Adrenal gland (tissue), 19 donors: ENCODE measurements at places on chromosomes 6 and 20. TPM values are rescaled to one million over a fixed set of nuclear protein-coding genes. Genes with fewer than 3 reads are reported as not detected.
A peak's percentile ranks its signal among the peaks of the same experiment; 100 is the strongest.

Gene DOK5
- total RNA-seq: 0.55 TPM

GRCh38 chr6:6741264-6741663 lies 152.7 kb downstream of the LY86 start:
- no peak for DNase-seq

Gene SLC22A16
- not detected for total RNA-seq

- no peak for DNase-seq
These were observed 354.3 kb downstream of the COL12A1 start for GRCh38 chr6:74851596-74851995.

DNA sequence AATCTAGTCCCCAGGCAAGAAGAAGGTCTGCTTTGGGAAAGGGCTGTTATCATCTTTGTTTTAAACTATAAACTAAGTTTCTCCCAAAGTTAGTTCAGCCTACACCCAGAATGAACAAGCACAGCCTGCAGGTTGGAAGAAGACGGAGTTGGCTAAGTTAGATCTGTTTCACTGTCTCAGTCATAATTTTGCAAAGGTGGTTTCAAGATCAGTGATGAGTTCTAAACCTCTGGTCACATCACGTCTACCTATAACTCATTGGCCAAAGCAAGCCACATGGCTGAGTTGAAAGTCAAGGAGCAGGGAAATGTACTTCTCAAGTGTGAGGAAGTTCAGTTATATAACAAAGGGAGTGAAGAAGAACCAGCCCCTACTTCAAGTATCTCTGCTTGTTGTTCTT lies 50.5 kb upstream of the ECI2 start:
- no peak for DNase-seq

DNA sequence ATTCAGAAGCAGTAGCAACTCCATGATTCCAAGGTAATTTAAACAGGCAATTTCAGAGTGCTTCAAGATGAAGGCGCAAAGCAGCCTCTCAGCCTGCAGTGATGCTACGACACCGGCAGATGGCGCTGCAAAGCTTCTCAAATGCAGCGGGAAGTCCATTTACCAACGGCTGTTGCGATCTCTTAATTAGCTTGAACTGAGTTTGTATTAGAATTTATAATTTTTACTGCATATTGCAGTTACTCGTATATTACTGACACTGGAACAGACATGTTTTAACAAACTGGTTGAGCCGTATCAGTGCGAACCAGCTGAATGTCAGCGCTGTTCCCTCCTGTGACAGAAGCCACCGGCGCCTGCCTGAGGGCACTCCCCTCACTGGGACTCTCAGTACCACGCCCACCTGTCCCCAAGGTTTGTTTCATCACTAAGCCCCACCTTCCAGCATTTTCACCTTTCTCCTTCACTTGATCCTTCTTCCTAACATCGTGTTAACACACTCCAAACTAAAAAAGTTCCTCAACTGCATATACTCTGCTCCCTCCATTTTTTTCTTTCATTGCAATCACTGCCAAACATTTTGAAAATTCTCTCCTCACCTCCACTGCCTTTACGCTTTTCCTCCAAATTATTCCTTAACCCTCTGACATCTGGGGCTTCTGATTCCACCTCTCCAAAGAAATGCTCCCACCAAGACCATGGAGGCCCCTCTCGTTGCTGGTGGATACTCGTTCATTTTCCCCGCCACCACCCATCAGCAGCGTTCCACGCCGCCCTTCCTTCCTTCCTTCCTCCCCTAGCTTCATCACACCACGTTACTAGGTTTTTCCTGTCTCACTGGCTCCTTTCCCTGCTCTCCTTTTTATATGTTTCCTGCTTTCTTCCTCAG lies 14.5 kb downstream of the GNL1 start:
- DNase-seq: peak; percentile 77

GRCh38 chr20:49642816-49643215 lies 70.9 kb downstream of the B4GALT5 start:
- peak; percentile 1 for DNase-seq

DNA sequence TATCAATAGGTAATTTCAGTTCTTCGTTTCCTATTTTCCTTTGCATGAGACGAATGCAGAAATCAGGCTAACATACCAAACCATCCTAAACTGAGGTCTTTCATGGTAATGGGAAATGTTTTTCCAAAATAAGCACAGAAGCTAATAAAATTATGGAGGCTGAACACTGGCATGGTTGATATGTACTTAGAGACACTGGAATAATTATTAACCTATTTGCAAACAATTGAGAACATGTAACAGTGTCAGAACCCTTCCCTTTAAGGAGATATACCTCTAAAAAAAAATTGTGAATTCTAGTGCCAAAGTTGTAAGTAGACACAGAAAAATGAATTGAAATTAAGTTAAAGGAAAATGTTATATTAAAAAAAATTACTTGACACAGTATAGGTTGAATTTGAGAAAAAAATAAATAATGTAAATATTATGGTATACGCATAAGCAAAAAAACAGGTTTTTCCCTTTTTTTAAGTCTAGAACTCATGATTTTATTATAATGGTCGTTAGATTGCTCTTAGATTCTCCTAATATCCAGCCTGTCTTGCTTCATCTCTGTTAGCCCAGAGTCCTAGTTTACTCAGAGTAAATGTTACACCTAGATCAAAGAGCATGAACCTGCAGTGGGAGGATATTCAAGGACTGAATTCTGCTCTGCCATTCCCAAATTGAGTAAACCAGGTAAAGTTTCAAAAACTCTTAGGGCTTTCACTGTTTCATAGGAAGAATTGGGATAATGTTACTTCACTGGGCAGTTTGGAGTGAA lies 1.7 kb downstream of the SLC17A2 start:
- DNase-seq: no peak

Gene RRAGD
- total RNA-seq: 40.3 TPM

Gene NRSN1
- total RNA-seq: 0.46 TPM

GRCh38 chr6:85496009-85496579 lies 46.2 kb downstream of the NT5E start:
- DNase-seq: no peak

DNA sequence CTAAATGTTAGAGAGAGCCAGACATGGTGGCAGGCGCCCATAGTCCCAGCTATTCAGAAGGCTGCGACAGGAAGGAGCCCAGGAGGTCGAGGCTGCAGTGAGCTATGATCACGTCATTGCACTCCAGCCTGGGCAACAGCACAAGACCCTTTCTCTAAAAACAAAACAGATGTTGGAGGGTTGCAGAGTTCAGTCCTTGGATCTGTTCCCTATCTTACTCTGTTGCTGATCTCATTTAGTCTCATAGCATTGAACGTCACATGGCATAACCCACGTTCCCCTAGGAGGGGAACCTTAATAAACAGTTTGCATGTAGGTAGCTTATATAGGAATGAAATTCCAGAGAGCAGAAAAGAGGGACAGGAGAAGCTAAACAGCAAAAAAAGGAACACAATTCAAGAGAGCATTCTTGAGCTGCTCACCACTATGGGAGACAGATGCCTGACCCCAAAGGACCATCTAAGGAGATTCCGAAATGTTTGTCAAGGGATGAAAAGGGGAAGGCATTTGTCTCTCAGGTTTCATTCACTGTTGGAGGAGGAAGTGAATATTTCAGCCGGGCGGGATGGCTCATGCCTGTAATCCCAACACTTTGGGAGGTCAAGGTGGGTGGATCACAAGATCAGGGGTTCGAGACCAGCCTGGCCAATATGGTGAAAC lies 54.6 kb upstream of the PIM1 start:
- no peak for DNase-seq

DNA sequence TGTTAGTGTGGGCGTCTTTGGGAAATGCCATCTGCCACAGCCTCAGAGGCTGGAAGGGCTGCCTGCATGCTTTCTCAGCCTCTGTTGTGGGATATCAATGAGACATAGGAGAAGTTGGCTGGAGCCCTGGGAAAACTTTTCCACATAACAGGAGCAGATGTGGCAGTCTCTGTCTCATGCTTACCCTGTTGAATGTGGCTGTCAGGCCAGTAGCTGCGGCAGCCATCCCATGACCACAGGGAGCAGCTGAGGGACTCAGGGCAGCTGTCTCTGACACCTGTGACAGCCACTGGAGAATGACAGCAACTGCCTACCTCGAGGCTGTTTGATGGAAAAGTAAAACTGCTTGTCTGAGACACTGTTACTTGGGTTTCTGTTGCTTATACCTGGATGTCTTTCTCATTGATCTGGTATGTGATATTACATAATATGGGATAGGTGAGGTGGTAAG lies 64.4 kb downstream of the TULP4 start:
- DNase-seq: no peak

Gene CRIP3
- not detected for total RNA-seq

Gene RCAN2
- total RNA-seq: 2.3 TPM

DNA sequence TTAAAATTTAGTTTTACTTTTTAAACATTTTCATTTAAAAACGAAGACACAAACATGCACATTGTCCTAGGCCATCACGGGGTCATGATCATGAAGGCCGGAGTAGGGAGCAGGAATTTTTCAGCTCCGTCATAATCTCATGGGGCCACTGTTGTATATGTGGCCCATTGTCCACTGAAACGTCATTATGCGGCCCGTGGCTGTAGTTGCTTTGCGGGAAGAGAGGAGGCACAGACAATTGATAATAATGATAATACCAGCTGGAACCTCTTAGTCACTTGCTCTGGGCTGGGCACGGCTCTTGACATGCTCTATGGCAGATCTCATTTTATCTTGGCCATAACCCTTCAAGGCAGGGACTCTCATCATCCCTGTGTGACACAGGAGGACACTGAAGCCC lies 56.5 kb upstream of the FNDC1 start:
- no peak for DNase-seq

Gene KIF25
- total RNA-seq: not detected

DNA sequence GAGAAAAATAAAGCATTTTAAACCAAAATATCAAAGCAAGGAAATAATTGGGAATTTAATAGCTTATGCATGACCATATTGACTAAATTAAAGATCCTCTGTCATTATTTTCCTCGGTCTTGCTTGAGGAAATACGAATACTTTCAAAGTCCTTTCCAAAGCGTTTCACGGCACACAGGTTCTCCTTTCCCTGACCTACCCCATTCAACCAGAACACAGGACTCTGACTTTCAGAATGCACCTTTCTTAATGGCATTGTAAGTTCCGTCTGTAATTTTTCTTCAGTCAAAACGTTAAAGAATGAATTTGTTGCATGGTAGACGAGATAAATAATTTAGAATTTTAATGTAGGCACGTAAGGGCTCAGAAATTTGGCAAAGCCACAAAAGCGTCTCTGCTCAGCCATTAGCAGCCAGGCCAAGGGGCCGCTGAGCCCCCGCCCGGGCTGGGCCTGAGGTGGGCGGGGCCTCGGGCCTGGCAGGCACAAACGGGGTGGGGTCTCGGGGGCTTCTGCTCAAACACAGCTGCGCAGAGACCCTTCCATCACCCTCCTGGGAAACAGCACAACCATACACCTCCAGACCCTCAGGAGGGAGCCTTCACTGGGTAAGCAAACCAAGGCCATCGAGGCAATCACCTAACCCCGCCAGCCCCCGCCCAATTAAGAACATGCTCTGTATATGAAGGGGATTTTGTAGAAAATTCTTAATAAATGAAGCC lies 3.4 kb downstream of the NEDD9 start:
- no peak for DNase-seq

Gene CST3
- 1,851 TPM for total RNA-seq

DNA sequence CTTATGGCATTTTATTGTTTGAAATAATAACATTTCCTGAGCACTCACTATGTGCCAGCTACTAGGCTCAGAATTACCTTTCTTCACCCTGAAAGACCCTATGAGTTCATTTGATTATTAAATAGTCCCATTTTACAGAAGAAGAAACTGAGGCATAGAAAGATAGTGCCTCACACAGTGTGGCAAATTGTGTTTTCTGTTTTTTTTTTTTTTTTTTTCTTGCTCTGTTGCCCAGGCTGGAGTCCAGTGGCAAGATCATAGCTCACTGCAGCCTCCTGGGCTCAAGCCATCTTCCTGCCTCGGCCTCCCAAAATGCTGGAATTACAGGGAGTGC lies 59.7 kb upstream of the PTPN1 start:
- DNase-seq: no peak

DNA sequence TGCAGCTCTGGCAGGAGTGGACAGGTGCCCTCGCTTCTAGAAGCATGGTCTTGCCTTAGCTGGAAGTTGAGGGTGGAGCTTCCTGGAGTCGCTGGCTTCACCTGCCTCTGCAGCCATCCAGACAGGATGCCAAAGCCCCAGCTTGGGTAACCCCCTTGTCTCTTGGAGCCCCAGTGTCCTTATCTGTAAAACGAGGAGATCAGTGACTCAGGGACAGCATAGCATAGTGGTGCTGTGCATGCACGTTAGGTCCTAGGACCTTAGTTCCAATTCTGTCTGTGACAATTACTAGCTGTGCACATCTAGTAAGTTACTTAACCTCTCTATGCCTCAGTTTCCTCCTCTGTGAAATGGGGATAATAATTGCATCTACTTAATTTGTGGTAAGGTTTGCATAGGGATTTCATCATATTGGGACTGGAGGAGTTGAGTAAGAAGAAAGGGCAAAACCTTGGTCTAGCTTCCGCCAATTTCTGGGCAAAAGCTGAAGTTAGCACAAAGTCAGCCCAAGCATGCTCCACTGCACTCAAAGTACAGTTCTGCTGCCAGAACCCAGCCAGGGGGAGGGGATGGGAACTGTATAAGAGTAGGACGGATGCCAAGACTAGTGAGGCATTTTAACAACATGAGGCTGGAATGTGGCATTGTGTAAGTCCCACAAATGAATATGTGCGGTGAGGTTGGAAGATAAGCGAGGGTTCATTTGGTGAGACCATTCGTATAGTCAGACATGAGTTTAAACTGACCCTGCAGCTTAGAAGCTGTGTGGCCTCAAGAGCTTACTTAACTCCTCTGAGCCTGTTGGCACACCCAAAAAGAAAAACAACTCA lies 24.5 kb downstream of the TOX2 start:
- peak; percentile 86 for DNase-seq

GRCh38 chr6:71289039-71289801 lies 609 bp downstream of the OGFRL1 start:
- DNase-seq: peak; percentile 25

GRCh38 chr6:16168858-16169257 lies 40.0 kb downstream of the MYLIP start:
- no peak for DNase-seq

Gene DSP
- total RNA-seq: 44.6 TPM

Gene RIMS1
- total RNA-seq: 0.10 TPM

GRCh38 chr6:35477551-35478179 lies 9.5 kb downstream of the RPL10A start:
- no peak for DNase-seq

Gene SLC35D3
- not detected for total RNA-seq

DNA sequence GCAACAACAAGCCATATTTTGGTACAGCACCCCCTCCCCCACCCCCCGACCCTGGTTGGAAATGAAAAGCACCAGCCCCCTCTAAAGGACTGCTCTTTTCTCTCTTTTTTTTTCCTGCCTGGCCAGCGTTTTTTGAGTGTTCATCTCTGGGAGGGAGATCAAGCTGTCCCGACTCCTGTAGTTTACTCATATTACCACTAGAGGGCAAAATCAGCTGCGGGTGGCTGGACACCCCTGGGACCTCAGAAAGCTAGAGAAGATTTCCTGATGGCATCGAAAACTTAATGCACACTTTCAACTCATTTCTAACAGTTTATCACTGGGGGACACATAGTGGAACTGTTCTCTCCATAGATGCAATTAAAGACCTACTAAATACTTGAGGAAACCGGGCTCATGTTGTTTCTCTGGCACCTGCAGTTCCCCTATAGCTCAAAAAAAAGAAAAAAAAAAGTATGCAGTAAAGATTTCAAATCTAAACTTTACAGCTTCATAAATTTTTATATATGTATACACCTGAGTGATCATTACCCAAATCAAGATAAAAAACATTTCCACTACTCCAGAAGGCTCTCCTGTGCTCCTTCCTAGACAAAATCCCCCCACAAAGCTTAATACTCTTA lies 24.4 kb downstream of the CNBD2 start:
- DNase-seq: peak; percentile 72
